ENCODE measurements at places on chromosomes 12 and 14.

- DNase-seq: peak; percentile 80
Measured at GRCh38 chr12:39426636-39427240, 16.2 kb downstream of the KIF21A start.

- peak; percentile 69 for DNase-seq
Measured at GRCh38 chr14:55129428-55130195, 560 bp downstream of the LGALS3 start.

- DNase-seq: peak; percentile 42
Measured at GRCh38 chr12:24921251-24922038, 27.5 kb downstream of the BCAT1 start.

DNA sequence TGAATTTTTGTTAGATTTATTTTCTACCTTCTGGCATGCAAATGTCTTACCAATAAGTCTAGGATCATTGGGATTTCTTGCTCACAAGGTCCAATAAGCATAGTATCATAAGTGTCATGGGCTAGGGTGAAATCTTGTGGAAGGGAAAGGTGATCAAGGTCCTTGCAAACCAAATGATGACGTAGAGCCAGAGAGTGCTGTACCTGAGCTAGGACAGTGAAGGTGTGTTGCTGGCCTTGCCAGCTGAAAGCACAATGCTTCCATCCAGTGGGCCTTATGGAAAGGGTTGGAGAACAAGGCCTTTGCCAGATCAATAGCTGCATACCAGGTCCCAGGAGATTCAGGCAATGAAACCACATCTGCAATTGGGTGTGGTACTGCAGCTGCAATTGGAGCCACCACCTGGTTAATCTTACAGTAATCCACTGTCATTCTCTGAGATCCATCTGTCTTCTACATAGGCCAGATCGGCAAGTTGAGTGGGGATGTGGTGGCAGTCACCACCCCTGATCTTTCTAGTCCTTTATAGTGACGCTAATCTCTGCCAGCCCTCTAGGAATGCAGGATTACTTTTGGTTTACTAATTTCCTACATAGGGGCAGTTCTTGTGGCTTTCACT is 208.9 kb upstream of the MYL2 start:
- no peak for DNase-seq

GRCh38 chr12:123546281-123546680 is 12.8 kb upstream of the RILPL1 start:
- no peak for DNase-seq

DNA sequence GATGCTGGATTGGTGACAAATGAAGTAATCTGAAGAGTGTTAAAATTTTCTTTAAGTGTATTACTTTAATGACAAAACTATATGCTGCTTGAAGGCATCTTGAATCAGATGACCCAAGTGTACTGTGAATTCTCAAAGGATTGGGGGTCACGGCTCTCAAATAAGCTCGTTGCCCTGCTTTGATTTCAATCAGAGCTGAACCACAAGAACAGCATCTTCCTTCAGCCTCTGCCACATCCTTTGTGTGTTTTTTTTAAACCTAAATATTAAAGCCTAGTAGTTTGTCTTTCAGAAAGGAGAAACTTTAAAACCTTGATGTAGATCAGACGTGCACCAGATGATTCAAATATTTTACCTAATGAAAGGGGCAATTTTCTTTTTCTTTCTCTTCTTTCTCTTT is 11.7 kb downstream of the ELK3 start:
- no peak for DNase-seq

DNA sequence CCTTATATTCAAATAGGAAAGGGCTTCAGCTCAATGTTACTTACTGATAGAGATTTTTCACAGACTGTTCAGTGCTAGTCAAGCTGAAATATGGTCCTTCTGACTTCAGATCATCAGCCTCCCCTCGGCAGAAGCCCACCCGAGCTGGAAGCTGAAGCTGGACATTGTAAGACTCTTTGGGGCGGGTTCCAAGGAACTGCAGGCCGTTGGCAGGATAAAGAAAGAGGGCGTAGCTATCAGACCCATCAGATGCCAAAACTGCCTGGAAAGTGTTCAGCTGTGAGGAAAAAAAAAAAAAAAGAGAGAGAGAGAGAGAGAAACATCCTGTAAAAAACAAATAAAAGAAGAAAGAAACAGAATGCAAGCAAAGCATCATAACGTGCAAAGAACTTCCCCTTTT is 8.8 kb downstream of the NID2 start:
- DNase-seq: peak; percentile 62

DNA sequence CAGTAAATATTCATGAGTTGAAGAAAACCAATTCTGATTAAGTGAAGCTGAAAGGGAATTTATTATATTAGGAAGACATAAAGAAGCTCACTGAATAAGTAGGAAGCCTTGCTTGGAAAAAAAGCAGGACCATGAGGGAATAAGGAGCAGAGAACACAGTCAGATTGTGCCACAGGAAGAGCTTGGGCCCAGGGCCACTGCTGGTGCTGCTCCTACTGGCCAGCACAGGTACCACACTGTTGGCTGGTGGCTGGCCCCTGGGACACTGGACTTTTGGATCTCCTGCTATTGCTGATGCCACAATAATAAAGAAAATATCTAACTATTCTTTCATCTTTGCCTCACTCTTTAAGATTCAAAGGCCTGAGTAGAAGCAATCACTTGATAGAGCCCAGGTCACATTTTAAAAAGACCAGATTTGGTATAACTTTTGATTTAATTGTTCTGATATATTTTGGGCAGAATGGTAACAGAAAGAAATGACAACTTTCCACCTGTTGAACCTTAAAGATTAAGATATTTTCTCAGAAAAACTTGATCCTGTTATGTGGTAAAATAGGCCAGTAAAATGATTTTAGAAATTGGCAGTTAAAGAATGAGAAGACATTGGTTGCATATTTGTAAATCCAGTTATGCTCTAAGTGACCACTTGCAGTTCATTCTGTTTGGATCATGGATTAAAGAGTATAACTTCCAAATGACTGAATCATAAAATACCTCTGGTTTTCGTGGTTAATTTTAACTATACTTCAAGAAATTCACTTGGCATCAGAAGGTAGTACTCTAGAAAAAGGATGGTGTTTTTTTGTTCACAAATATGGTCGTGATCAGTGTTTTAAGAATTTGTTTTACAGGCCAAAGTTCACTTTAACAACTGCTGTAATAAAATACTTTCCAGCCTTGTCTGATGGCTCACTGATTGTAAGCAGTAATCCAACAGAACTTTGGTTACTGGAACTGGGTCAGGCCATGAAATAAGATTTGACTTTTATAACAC is 68.3 kb downstream of the DERA start:
- peak; percentile 89 for DNase-seq

GRCh38 chr12:109239179-109239578 is 69.9 kb downstream of the FOXN4 start:
- no peak for DNase-seq

DNA sequence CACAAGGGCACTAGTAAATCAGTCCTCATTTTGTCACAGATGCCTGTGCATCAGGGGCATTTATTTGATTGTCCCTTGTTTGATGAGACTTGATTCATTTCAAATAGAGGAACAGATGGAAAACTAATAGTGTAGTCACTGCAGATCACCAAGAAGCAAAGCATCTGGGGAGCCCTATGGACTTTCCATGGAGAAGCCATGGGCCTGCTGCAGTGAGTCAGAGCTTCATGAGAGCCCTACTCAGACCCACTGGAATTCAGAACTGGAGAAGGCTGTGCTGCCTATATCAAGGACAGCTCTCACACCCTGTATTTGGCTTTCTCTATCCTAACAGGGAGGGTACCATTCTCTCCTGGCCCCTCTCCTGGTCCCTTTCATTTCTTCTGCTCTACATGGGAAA is 126.2 kb downstream of the GRIP1 start:
- no peak for DNase-seq

DNA sequence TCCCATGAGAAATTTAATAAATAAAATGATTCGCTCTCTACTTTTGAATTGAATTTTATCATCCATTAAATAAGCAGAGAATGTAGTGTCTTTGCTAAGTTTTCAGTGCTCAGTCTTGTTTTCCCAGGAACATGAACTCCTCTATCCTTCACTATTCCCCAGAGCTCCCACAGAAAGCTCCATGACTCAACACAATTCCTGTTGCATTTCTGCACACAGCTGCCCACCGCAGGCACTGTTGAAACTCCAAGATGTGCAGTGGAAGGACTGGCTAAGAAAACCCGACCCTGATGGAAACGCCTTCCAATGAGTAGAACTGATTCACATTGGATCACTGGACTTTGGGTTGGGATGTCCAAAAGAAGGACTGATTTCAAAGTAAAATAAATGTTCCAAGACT is 202.4 kb upstream of the AMIGO2 start:
- peak; percentile 11 for DNase-seq

DNA sequence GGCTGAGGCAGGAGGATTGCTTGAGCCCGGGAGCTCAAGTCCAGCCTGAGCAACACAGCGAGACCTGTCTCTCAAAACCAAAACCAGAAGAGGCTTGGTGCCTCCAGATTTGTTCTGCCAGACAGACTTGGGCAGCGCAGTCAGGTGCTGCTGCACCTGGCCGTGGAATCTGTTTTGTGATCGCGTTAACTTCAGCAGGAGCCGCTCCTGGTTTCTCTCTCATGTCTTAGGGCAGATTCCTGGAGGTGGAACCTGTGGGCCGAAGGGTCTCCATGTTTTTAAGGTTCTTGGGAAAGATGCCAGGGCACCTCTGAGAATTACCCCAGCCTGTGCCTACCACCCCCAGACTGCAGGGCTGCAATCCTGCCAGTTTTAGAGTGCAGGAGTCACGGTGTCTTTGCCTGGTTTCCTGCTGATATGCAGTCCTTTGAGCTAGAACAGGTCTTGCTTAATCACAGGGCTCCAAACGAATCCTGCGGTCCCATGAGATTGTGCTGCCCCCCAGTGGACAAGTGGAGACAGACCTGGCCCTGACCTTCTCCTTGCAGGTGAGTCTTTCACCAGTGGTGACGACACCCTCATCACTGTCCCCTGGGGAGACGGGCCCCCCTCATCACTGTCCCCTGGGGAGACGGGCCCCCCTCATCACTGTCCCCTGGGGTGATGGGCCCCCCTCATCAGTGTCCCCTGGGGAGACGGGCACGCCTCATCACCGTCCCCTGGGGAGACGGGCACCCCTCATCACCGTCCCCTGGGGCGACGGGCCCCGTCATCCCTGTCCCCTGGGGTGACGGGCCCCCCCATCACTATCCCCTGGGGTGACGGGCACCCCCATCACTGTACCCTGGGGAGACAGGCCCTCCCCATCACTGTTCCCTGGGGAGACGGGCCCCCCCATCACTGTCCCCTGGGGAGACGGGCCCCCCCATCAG is 37.6 kb downstream of the PACS2 start:
- peak; percentile 73 for DNase-seq

DNA sequence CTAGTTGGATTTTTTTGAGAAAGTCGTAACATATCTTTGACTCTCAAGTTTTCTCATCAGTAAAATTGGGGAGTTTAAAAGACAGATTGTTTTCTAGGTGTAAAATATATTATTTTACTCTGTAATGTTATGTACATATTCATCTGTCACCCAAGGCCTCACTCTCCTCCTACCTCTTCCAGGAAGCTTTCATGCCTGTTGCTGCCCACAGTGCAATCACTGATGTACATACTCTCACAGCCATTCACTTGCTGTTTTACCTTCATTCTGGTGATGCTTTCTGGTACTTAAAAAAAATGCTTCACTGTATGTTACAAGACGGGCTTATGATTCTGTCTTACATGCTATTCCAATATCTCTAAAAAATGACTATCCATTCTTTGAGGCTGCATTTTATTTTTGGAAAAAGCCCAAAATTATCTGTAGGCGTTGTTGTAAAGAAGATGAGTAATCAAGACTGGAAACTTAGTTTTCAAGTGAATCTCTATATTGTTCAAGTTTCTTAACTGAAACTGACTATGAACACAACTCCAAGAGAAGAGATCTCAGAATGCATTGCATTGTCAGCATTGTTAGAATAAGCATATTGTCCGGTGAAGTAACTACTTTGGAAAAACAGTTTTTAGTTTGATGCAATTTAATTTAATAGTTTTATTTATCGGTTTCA is 82.5 kb downstream of the LMO3 start:
- no peak for DNase-seq

- DNase-seq: peak; percentile 80
Measured at GRCh38 chr14:89284333-89285058, 132.5 kb downstream of the FOXN3 start.

DNA sequence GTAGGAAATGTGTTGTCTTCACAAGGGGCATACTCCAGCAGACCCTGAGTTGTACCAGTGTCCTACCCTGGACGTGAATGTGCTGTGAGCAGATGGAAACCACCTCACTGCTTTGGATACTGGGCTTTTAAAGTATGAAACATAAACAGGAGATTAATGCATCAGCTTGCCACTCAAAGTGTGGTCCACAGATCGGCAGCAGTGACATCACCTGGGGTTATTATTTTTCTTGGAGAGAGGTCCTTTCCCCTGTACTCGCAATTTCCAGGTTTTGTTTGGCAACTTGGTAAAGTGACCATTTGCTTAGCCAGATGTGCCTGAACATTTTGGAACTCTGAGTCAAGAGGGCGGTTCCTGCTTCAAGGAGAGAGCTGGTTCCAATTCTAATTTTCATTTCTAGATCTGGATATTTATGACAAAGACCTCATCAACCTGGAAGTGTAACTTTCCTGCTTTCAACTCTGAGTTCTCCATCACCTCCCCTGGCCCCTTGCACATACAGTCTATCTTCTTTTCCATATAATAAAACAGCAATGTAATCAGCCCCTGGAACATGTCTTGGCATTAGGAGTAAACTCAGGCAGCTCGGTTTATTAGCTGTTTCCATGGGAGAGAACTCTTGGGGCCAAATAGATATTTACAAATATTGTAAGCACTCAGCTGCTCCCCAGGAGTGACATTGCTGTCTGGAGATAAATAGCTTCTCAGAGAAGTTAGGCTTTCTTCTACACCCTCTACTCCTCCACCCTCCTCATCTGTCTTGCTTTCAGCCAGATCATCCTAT is 237.0 kb upstream of the TBX3 start:
- DNase-seq: peak; percentile 83

DNA sequence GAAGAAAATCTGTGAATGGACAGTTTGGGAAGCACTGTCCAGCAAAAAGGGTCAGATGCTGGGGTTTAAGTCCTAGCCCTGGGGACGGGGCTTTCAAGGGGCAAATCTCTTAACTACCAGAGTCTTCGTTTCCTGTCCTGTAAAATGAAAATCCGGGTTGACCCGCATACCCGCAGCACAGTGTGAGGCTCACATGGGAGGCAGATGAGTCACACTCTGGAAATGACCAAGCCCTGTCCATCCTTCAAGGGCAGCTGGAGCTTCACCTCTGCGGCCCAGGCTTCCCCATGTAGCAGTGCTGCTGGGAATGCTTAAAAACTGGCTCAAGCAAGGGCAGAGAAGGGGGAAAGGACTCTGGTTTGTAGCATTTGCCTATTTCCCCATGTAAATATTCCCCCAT is 19.0 kb downstream of the FAM181A start:
- DNase-seq: no peak

DNA sequence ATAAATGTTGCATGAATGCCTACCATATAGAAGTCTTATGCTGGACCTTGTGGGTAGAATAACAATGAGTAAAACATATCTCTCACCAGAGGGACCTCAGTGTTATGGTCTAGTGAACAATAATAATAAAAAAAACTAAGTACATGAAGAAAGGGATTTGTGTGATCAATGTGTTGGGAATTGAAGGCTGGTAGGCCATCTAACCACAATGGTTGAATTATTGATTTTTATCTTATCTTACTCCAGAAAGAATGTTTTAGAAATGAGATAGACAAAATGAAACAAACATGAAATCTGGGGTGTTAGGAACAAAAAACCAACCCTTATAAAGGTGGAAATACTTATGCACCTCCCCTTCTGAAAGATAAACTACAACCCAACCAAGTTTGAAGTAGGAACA is 243.9 kb upstream of the LRIG3 start:
- no peak for DNase-seq

All from fibroblast of gingiva (primary cell).